BJ (cell line): ENCODE measurements at places on chromosomes 5 and 9.

DNA sequence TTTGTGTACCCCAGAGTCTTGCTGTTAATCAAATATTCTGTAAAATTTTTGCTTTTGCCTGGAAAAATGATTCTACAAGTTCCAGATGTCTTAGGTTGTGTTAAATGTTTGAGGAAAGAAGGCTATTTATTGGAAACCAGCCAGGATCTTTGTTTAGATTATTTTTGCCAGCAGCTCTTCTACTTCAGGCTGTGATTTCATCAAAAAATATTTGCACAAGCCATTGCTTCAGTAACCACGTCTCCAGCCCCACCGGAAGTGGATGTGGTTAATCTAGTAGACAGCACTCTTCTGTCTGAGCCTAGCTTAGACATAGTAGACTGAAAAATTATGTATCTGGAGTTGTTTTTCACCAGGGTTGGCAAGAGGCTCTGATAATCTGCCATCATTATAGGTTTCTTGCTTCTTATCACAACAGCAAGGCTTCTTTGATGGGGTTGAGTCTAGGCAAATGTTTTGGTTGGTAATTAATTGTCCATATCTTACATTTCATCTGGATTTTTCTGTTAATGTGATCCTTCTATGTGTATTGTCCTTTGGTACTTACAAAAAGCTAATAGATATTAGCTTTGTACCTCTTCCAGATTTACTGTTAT is 17.1 kb downstream of the KCTD16 start:
- DNase-seq: peak; percentile 93

GRCh38 chr9:108727580-108728111 is 128.1 kb downstream of the ACTL7B start:
- no peak for DNase-seq

- DNase-seq: peak; percentile 16
Observed at GRCh38 chr9:70789086-70789485, 332.3 kb downstream of the TRPM3 start.

DNA sequence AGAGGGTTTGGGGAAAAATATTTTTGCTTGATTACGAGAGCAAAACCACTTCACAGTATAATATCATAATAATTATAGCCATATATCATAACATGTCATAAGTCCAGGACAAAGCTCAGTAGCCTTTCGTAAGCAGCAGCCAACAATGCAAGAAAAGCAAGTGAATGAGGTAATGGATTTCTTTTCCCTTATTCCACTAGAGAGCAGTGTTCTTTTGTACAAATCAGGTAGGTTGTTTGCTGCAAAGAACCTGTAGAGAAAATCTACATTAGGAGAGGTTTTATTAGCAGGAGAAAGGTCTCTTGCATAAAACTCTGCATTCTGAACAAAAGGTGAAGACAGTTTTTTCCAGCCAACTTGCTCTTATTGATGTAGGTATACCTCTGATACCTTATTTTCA is 1033.4 kb downstream of the TLE4 start:
- no peak for DNase-seq

DNA sequence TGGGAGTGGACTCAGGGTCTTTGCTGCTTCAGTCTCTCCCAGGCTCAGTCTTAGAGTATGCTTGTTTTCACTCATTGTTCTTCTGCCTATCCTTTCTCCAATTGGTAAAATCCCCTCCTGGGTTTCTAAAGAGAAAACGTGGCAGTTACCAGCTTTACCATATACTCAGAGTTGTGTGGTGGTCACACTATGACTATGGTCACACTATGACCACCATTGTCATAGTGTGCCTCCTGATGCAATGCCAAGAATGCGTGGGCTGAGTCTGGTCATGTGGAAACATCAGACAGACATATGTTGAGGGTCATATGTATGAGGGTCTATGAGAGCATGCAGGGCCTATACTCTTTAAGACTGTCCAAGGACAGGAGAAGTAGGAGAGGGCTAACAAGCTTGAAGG is 326.5 kb upstream of the PRR16 start:
- no peak for DNase-seq

DNA sequence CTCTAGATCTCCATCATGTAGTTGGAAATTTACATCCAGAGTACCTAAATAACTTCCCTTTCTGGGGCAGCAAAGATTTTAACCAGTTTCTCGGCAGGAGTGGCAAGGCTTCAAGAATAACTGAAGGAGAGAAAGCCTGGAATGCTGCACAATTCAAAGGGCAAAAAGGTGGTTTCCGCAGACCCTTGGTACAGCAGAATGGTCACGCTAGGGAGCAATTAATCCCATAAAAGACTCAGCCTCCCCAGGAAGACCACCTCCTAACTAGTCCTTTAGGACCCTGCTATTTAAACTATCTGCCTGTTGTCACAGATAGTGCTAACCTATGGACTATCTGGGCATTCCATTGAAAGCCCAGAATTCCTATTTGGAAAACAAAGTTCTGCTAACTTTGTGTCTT is 3.6 kb downstream of the HTR1A start:
- DNase-seq: no peak
